ENCODE measurements at places on chromosomes 3 and 15.

DNA sequence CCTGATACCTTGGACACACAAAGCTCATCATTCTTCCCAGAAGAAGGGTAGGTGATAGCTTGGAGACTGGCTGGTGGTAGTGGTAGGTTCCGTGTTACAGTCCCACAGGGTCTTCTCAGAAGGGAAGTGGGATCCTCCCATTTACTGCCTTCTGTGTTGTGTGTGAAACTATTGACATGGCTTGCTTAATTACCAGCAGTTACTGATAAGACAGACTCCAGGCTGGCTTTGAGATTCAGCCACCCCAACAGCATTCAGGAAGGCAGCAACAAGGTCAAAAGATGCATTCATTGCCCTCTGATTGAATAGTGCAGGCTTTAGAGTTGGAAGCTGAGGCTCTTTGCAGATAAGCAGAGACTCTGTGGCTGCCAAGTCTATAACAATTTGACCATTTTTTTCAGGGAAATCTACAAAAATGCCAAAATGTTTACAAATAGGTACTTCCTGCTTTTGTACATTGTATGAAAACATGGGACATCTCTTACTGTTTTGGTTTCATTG lies 7.7 kb downstream of the ARNT2 start:
- no peak for DNase-seq

- DNase-seq: no peak
Measured at GRCh38 chr3:13596426-13597205, 47.7 kb downstream of the FBLN2 start.

- DNase-seq: no peak
Measured at GRCh38 chr3:54822206-54822605, 105.7 kb downstream of the LRTM1 start.

DNA sequence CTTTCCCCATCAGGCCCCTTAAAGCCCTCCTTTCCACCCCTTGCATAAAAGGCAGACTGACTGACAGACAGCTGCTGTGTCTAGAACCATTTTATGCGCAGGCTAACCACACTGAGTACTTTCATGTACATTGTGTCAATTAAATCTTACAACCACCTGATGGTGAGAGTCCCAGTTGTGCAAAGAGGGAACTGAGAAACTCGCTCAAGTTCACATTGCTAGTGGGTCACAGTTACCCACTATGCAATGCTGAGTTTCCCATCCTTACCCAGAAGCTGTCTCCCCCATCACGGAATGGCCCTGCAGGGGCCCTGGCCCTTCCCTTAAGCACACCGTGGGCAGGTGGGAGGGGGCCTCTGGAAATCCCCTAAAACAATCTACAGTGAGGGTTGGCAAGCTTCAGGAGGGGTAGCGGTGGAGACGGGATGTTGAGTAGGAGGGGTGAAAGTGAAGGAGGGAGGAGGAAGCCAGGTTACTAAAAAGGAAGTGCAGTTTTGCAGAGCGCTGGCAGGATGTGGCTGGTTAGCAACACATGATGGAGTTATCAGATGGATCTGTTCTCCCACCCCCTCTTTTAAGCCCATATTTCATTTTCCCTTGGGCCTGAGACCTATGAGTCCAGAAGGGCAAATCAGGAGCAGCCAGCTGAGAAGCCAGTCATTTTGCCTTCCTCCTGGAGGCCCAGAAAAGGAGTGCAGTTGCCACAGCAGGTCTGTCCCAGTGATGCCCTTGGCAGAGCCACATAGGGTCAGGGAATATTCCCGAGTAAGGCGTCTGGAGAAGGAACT lies 30.0 kb downstream of the STARD5 start:
- DNase-seq: peak; percentile 78

DNA sequence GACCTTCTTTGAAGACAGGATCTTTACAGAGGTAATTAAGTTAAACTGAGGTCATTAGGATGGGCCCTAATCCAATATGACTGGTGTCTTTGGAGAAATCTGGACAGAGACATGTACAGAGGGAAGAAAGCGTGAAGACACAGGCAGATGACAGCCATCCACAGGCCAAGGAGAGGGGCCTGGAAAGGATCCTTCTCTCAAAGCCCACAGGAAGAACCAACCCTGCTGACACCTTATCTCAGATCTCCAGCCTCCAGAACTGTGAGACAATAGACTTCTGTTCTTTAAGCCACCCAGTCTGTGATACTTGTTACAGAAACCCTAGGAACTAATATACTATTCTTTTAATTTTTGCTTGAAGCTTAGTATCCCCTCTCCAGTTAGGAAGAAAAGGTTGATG lies 74.2 kb downstream of the WDR76 start:
- no peak for DNase-seq

DNA sequence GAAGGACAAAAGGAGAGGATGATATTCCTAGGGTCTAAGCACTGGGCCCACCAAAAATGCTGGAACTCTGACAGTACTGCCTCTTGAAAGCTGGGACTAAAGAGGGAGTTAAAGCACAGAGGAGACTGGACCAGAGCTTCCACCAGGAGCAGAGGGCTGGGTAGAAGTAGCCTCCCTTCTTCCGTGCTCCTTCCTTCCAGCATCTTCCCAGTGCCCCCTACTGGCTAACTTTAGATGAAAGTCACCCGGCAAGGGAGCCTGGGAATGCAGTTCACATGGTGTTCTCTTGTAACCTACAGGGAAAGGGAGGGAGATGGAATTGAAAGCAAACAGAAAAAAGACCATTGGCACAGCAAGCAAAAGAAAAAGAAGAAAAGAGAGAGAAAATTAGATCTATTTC lies 106.1 kb upstream of the COL8A1 start:
- peak; percentile 74 for DNase-seq

GRCh38 chr3:13075986-13076654 lies 2.9 kb upstream of the IQSEC1 start:
- DNase-seq: no peak

DNA sequence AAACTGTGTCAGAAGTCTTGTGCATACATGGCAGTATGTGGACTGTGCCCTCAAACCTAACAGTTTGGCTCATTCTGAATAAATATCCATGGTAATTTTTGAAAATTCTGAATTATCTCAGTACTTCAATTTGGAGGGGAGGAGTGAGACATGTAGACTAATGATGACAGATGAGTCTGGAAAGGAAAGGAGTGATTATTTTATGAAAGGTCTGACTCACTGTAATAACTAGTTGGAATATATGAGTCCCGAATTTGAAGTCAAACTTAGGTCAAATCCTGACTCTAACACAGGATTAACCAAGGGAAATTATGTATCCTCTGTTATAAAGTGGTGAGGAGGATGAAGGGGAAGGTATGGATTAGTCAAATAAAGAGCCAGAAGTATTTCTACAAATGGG lies 38.6 kb downstream of the SUCNR1 start:
- DNase-seq: no peak

DNA sequence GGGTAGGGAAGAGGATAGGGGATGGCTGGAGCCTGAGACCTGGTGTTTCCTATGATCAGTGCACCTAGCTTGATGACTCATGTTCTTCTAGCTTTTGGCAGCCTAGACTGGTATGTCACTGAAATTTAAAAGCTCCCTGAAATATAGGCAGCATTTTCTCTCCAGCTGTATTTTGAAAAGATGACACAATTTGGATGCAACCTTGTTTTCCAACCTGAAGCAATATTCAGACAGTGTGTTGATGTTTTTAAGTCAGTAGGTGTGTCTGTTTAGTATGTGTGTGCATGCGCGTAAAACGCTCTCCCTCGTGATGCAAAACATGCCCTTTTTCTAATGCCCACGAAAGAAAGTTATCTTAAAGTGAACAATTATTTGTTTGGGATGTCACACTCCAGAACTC lies 58.5 kb downstream of the RPL22L1 start:
- DNase-seq: no peak

GRCh38 chr3:131361464-131362421 lies 19.8 kb upstream of the NUDT16 start:
- peak; percentile 91 for DNase-seq

DNA sequence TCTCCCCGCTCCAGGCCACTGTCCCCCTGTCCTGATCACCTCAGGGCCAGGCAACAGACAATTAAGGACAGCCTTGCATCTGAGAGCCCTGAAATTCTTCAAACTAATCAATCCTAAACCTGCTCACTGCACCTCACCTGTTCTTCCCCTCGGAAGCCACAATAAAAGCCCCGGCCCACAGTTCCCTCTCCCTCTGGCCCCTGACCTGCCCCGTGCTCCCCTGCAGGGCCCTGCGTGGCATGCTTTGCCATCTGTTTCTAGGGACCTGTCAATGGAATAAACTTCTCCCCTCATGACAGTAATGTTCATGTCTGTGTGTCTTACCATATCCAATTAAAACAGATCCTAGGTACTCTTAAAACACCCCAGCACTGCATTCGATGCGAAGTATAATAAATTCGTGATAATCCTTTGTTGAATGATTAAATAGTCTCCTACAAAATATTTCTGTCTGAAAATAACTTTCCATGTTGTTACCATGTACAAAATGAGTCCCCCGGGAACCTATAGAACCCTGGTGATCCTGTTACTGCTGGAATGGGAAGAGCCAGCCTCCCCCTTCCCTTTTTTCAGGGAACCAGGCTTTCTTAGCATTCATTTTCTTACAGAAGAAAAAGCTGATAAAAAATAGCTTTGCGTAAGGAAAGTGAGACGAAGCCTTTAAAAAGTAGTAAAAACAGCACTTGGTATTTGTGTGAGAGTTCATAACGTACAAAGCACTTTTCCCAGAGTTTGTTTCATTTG lies 59.0 kb downstream of the ABTB1 start:
- no peak for DNase-seq

DNA sequence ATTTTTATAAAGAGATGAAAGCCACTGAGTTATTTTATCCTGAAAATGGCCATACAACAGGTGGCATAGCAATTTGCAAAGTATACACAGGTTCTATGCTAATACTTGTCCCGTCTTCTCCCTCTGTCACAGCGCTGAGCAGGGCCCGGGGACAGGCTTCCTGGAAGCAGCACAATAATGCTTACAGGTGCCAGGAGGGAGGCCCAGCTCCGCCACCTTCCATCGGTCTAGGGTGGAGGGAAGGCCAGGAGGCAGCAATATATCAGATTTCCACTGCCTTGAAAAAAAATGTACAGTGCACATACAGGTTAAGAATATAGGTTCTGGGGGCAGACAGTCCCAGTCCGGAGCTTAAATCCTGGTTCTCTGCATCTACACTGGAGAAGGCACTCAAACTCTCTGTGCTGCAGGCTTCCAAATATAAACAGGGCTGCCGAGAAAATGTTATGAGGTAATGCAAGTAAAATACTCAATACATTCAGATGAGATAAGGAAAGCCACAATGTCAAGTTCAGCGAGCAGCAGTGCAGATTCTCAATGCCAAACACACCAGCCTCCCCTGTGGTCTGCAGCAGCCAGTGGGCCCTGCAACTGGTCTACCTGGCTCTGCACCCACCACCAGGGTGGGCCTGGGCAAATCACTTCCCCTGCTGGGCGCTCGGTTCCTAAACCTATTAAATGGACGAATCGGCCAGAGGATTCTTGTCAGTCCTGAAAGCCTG lies 189.6 kb downstream of the XXYLT1 start:
- no peak for DNase-seq

DNA sequence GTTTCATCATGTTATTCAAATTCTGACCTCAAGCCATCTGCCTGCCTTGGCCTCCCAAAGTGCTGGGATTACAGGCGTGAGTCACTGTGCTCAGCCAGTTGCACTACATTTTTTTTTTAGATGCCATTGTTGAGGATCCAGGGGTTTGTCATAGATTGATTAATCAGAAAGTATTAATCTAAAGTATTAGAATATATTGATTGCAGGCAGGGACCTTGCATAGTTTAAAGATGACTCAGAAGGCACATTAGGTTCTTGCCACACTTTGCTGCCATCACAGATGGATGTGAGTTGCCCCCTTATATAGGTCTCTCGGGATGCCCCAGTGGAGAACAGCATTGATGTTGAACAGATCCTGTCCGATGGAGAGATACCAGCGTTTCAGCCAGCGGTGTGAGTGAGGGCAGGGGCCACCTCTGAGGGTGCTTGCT lies 41.1 kb downstream of the IGF1R start:
- DNase-seq: no peak

- DNase-seq: peak; percentile 100
Measured at GRCh38 chr3:120094776-120095225, 554 bp upstream of the GSK3B start.

GRCh38 chr3:183695569-183696364 lies 1.8 kb upstream of the YEATS2 start:
- no peak for DNase-seq

- DNase-seq: peak; percentile 91
Measured at GRCh38 chr3:129226374-129226773, 23.0 kb upstream of the COPG1 start.

- DNase-seq: no peak
Measured at GRCh38 chr3:180320631-180321030, 281.3 kb upstream of the TTC14 start.

- no peak for DNase-seq
Measured at GRCh38 chr3:158847885-158848284, 46.0 kb downstream of the MFSD1 start.

- peak; percentile 70 for DNase-seq
Measured at GRCh38 chr3:141105828-141106628, 54.9 kb downstream of the SPSB4 start.

DNA sequence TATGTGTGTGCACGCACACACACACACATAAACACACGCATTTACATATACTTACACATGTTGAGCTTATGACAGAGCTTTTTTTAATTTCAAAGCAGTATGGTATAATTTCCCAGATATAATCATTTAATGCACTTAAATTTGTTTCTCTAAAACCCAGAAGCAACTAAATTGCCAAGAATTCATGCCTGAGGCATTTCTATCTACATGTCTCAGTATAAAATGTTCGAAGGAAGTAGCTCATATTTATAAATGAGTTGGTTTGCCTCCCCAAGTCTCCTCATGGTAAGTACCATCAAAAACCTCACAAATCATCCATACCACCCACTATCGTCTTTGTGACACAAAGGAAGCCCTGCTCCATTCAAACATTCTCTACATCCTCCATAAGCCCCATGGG lies 130.6 kb downstream of the RPL22L1 start:
- DNase-seq: no peak

DNA sequence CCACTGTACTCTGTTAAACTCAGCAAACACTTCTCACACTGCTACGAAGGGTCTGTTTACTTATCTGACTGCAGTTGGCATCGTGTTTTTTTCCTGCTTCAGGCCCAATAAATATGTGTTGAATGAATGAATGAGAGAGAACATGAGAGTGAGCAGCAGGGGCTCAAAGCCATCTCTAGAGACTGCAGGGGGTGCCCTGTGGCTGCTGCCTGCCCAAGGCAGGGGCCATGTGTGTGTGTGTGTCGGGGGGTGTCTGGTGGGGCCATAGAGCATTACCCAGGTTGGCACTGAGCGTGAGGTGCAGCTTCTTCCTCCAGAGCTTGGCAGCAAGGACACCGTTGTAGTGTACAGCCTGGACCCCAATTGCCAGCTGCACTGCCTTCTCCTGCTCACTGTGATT lies 14.8 kb downstream of the EPB42 start:
- no peak for DNase-seq

Data from inflammatory macrophage treated with lipopolysaccharide for 4 hours (primary cell).